Hematopoietic multipotent progenitor cell (in vitro differentiated cells): ENCODE measurements at places on chromosomes 11 and 22.

GRCh38 chr11:121657146-121657545 is 204.4 kb upstream of the SORL1-AS1 start:
- DNase-seq: no peak

DNA sequence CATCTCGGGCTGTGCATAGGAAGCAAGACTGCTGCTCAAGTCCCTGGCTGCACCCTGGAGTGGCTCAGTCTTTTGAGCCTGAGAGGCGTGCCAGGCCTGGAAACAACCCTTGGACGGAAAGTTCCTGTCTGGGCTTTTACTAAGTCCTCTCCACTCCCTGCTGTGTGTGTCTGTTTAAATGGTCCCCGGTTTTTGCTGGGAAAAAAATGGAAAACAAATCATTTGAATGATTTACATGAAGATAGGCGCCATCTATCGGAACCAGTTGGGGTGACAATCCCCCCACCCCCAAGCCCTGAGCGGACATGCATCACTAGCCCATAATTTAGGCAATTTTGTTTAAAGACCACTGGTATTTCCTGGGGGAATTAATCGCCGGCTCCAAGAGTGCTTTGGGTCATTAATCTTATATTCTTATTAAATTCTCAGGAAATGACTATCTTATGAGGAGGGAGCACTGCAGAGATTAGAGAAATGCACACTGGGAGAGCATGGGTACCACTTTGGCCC is 2.7 kb upstream of the GAB2 start:
- DNase-seq: no peak

DNA sequence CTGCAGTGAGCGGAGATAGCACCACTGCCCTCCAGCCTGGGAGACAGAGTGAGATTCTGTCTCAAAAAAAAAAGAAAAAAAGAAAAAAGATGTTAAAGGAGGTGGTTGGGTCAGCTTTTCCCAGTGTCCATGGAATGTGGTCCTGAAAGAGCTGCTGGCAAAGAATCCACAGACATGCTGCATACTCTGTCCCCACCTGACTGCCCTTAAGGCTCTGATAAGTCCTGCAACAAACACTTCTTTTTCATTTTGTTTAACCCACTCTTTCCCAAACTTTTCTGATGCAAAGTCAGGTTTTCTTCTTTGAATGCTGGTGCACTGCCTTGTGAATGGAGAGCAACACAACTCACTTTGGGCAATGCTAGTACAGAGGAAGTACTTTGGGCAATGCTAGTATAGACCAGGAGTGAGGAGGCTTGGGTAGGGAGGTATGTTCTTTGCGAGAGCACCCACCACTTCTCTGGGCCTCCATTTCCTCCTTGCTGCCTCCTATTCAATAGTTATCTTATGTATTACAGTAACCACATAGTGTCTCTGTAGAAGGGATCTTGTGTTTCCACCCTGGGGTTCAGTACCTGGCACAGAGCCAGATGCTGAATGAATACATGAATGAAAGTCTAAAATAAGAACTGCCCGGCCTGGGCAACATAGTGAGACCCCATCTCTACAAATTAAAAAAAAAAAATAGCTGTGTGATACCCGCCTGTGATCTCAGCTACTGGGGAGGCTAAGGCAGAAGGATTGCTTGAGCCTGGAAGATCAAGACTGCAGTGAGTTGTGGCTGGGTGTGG is 18.9 kb downstream of the LIF start:
- no peak for DNase-seq

- no peak for DNase-seq
Measured at GRCh38 chr11:44787981-44788380, 61.2 kb downstream of the TSPAN18 start.

DNA sequence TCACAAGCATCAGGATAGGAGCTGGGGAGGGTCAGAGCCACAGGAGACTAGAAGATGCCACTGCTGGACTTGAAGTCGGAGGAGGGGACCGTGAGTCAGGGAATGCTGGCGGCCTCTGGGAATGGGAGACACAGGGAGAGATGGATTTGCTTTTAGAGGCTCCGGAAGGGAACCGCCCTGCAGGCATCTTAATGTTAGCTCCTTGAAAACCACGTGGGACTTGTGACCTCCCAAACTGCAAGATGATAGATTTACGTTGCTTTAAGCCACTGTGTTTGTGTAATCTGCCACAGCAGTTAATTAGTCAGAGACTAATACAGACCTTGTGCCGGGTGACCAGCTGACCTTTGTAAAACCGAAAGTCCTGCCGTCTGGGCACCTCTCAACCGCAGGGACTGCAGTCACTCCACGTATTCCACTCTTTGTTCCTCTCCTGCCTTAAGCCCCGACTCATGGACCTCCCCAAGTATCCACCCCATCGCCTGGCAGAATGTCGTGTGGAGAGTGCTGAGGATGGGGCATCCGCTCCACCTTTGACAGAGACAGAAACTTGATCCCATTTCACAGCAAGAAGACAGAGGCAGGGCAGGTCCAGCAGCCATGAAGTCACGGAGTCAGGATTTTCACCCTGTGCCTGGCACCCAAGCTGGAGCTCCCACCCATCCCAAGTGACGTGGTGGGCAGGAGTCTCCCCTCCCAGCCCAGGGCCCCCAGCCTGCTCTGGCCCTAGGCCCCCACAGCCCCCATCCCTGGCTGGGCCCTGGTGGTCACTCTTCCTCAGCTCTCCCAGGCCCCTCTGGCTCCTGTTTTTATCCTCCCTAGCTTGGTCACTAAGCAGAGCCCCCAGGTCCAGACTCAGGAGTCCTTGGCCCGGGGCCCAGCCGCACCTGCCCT is 19.4 kb upstream of the CTSD start:
- no peak for DNase-seq

- DNase-seq: no peak
Measured at GRCh38 chr11:86524620-86525352, 147.6 kb downstream of the ME3 start.

DNA sequence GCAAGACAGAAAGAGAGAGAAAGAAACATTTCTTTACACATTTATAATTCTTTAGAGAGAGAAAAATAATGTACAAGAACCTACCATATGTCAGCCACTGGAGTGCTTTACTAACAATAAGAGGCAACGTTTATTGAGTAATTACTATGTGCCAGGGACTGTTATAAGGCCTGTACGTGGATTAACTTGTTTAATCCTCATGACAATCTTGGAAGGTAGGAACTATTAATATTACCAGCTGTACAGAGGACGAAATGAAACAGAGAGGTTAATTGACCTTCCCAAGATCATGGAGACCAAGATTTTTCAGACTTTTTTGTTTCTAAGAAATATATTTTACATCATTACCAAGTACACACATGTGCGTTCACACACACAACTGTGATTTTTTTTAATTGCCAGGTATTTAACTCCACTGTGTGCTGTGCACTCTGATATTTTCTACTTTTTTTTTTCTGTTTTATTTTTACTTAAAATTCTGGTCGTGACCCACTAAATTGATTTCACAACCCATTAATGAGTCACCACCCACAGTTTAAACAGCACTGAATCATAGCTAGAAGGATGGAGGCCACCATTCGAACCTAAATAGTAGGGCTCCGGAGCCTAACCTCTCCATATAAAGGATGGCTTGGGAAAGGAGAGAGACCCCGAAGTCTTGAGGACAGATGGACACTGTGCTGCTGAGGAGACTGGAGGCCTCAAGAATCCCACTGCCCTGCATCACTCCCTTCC is 21.4 kb downstream of the CREB3L1 start:
- DNase-seq: no peak

DNA sequence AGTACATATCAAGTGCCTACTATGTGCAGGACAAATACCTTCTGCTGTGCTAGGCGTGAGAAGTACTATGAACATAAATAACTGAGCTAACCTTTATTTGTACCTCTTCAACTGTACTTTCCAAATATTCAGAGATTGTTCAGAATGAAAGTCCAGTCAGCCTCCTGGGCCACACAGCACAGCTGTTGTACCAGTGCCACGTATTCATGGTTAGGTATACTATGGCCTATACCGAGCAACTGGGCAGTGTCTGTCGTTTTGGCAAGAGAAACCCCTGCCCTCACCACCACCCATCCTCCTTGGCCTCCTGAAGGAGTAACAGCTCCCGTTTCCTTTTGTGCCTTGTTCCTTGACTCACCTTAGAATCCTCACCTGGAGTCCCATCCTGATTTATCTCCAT is 53.0 kb downstream of the RASSF10 start:
- DNase-seq: no peak

DNA sequence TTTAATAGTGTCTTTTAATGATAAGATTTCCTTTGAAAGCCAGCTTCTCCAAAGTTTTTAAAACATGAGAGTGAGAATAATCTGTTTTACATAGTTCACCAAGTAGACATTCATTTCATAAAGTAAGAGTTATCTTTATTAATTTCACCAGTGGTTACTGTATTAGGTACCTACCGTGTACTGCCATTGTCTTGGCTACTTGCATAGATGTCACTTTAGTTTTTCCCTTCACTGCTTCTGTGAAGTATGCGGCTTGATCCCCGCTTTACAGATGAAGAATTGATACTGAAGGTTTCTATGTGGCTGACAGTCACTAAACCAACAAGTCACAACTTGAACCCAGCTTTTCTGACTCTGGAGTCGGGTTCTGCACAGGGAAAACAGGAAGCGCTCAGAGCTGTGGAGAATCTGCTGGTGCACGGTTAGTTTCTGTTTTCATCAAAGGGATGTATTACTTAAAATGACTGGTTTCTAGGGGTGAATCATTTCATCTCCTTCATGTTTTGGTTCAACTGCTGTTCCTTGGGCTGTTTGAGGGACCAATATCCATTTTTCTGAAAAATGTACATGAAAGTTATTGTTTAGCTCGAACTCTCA is 39.3 kb upstream of the MYO18B start:
- no peak for DNase-seq

DNA sequence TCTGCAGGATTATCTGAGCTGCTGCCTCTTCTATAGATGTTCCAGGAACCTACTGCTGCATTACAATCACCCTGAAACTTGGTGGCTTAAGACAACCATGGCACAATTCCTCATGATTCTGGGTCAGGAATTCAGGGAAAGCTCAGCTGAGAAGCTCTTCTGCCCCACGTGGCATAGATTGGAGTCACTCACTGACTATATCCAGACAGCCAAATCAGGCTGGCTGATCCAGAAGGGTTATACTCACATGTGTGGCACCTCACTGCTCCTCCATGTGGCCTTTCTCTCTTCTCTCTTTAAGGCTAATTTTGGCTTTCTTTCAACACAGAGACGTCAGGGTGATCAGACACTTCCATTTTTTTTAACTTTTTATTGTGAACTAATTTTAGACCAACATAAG is 125.5 kb downstream of the BBOX1 start:
- DNase-seq: no peak

DNA sequence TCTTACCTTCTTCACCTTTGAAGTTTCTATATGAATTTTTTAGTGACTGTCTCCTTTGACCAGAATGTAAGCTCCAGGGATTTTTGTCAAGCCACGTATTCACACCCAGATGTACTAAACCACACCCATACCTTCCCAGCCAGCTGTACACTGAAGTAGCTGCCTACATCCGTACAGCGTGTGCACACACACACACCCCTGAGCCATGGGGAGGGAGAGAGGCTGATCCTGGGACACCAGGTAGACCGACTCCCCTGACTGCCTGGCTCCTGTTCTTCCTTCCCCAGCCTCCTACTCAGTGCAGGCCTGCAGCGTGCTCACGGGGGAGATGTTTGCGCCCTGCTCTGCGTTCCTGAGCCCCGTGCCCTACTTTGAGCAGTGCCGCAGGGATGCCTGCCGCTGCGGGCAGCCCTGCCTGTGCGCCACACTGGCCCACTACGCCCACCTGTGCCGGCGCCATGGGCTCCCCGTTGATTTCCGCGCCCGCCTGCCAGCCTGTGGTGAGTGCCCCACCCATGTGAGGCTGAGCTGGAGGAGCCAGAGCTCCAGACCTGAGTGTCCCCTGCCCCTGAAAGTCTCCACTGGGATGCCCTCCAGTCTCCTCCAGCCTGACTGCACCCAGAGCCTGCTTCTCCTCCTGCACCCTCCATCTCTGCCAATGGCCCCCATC is 25.9 kb downstream of the OTOG start:
- DNase-seq: no peak

- no peak for DNase-seq
Measured at GRCh38 chr11:8813658-8814057, 97.3 kb upstream of the AKIP1 start.

GRCh38 chr11:57316017-57316416 is 8.7 kb downstream of the TNKS1BP1 start:
- DNase-seq: no peak

GRCh38 chr11:61589961-61590360 is 9.1 kb upstream of the SYT7 start:
- DNase-seq: no peak

GRCh38 chr11:95279921-95280868 is 49.2 kb upstream of the SESN3 start:
- no peak for DNase-seq

DNA sequence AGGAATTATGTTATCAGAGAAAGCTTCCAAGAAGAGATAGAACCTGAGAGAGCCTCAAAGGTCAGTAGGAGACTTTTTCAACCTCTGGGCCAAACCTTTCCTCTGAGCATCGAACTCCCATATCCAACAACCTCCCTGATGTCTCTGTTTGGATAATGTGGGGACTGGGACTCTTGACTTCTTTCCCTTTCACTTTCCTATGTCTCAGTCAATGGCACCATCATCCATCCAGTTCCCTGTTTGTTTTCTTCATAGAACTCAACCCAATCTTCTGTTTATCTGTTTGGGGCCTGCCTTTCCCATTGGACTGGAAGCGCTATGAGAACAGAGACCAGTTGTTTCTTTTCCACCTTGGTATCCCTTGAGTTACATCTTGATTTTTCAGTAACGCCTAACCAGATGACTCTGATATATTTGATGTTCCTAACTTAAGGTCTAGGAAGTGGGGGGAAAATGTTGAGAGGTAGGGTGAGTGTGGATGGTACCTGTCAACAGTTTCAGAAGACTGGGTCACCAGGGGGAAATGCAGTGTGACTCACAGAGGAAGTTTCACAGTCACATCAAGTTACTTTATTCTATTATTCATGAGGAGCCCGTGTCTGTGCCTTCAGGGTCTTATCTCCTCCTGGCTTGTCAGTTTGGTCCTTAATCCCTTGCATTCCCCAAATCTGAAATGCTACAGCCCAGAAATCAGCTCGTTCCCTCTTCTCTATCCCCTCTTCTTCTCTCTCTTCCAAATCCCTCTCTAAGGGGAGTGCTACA is 4.5 kb upstream of the KCNE3 start:
- no peak for DNase-seq

DNA sequence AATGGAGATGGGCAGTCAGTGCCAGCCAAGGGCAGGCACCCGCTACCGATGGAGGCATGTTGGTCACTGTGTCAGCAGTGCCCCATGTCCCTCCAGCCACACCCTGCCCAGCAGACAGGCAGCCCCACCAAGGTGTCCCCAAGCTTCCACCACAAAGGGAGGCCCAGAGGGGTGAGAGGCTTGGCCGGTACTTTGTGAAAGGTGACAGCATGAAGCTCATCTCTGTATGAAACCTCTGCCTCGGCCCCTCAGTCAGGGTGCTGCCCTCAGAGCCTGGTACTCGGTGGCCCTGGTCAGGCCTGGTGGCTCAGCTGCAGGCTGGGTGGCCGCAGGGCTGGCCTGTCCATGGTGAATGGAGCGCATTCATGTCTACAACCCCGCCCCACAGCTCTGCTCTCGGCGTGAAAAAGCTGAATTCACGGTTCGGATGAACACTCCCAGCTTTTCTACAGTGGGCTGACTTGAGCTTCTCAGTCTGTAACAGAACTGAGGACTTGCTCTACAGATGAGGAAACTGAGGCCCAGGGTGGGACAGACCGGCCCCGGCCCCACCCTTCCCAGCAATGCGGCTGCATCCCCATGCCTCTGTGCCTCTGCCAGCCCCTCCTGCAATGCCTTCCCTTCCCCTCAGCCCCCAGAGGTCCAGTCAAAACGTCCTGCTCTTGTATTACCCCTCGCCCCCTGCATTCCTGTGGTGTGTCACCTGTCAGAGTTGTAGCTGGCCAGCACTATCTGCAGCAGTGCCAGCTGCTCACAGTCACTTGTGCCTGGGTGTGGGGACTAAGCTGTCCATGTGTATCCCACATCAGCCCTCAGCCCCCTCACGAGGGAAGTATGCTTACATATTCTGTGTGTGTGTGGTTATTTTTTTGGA is 27.7 kb downstream of the RSPH14 start:
- no peak for DNase-seq
